Activated gamma-delta T cell (primary cell): ENCODE measurements at places on chromosomes 4 and X.

GRCh38 chr4:16952462-16952871 lies 54.0 kb upstream of the LDB2 start:
- no peak for DNase-seq

- no peak for DNase-seq
These were observed 65.2 kb downstream of the PRDM5 start for GRCh38 chr4:120857312-120857711.

DNA sequence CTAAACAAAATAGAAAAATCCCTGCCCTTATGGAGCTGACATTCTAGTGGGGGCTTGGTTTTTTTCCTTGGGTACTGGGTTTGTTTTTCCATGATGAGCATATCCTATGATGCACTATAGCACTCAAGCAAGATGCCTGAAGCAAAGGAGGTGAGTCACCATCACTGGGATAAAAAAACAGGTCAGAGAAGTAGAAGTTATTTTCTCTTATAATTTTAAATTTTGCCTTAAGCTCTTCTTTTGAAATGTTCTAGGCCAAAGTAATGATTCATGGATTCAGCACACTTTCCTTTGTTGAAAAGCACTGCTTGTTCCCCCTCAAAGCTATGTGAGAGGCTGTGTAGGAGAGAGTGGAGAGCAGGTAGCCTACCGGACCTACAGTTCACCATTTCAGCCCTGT lies 15.2 kb upstream of the CXCL2 start:
- DNase-seq, result no peak

GRCh38 chrX:16518131-16518530 lies 131.8 kb upstream of the S100G start:
- DNase-seq, result no peak

DNA sequence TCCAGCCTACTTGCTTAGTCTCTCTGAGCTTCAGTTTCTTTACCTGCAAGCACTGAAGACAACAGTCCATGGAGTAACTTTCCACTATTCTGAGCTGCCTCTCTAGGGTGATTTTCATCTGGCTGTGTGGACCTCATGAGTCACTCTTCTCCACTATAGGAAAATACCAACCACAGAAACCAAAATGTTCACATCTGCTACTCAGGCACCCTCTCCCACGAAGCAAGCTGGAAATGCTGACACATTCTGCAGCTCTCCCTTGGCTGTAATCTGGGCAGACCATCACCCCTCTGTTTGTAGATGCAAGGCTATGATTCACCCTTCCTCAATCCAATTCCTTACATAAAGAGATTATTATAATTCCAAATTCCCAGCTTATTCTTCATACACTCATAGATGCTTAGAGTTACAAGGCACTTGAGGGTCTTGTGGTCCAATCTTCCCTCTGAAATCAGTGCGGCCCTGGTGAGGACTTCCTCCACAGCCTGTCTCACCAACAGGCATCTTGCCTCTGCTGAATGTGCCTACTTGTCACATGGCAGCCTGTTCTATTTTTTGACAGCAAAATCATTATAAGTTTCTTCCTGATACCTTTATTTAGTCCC lies 97.0 kb upstream of the LNX1 start:
- DNase-seq, result no peak

DNA sequence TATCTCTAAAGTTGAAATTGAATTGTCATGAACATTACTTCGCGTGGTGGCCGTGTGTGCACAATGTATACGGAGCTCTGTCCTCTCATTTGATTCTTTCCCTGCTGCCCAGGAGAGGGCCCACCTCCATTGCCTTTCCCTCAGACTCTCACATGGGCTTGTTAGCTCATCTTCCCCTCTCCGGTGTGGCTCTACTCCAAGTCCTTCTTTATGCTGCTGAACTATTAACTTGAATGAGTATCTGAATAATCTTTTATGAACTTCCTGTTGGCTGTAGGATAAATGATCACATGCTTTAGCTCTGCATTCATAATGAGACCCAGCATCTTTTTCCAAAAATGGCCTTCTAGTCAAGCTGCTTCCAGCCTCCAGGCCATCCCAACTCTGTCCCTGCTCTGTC lies 68.8 kb upstream of the CLNK start:
- DNase-seq, result no peak
